Effector CD4-positive, alpha-beta T cell (primary cell): ENCODE measurements at places on chromosomes 12 and 14.

GRCh38 chr12:52020539-52021336 lies 14.0 kb downstream of the TAMALIN start:
- DNase-seq: peak; percentile 52

- DNase-seq: no peak
These were observed 37.8 kb upstream of the OR4E1 start for GRCh38 chr14:21711360-21711961.

GRCh38 chr12:43291516-43291915 lies 260.5 kb downstream of the ADAMTS20 start:
- DNase-seq: no peak

- no peak for DNase-seq
These were observed 94.2 kb downstream of the BTG1 start for GRCh38 chr12:92051441-92051840.

DNA sequence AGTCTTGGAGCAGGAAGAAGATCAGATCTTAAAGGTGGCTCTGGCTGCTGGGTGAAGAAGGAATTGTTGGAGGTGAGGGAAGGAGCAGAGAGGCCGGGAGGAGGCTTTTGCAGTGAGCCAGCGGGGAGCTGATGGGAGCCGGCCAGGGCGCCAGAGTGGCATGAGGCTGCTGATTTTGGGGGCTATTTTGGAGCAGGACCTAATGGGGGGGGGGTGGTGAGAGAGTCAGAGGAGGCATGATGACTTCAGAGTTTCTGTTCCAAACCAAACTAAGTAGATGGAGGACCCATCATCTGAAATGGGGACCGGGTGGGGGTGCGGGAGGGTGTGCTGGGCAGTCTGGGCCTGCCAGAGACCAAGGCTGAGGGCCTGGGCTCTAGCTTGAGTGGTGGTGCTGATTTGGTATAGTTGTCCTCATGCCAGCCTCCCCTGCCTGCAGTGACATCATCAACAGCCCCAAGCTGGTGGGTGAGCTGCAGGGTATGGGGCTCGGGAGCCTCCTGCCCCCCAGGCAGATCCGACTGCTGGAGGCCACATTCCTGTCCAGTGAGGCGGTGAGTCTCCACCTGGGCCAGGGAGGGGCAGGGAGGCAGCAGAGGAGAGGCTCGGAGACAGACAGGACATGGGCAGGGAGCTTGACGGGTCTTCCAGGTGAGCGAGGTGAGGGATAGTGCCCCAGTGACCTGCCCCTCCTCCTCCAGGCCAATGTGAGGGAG lies 6.2 kb downstream of the TNFAIP2 start:
- no peak for DNase-seq

- DNase-seq: no peak
These were observed 64.9 kb upstream of the DICER1 start for GRCh38 chr14:95222151-95222631.
